NB4 (cell line): ENCODE measurements at places on chromosomes 2 and 18.
A peak's percentile ranks its signal among the peaks of the same experiment; 100 is the strongest.

- peak; percentile 37 for DNase-seq
Measured at GRCh38 chr18:11741505-11742145, 52.6 kb downstream of the GNAL start.

GRCh38 chr2:224984637-224985036 lies 57.6 kb downstream of the DOCK10 start:
- DNase-seq: no peak

DNA sequence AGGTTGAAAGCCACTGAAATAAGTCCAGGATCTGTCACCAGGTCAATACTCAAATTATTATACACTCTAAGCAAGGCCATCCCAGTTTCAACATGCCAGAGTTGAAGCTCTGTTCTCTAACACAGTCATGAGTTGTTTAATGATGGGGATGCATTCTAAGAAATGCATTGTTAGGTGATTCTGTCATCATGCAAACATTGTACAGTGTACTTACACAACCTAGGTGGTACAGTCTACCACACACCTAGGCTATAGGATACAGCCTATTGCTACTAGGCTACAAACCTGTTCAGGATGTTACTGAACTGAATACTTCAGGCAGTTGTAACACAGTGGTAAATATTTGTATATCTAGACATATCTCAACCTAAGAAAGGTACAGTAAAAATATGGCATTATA lies 162.2 kb downstream of the BAZ2B start:
- no peak for DNase-seq

GRCh38 chr2:191043438-191043837 lies 29.5 kb upstream of the STAT1 start:
- DNase-seq: no peak

DNA sequence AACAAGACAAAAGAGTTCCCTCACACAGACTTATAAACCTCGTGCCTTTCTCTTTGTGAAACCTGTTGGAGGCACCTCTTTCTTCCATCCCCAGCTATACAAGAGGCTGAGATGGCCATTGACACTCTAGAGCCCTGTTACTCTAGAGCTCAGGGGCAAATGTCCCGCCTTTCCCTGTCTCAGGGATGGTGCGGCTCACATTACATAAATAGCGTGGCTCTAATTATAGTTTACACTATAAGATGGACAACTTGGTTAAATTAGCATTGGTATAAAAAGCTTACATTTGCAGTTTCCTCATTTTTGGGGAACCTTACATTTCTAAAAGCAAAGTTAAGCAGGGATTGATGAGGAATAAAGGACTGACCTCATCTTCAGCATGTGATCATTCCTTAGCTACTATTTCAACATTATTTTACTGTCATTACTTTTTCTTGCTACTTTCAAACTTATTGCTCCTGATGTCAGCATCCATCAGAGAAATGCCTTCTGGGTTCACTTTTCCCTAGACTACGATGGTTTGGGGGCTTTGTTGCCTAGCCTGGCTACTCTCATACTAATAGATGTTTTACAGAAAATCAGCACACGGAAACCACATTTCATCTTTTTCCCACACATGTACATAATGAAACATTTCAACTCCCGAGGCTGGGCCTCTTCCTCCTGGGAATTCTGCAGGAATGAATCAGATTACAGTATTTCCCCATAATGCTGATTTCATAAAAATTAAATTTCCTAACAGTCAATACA lies 40.4 kb downstream of the FTCDNL1 start:
- DNase-seq: no peak

- no peak for DNase-seq
Measured at GRCh38 chr18:63412953-63413352, 9.3 kb downstream of the VPS4B start.

GRCh38 chr18:23578891-23579653 lies 7.2 kb downstream of the NPC1 start:
- DNase-seq: no peak

DNA sequence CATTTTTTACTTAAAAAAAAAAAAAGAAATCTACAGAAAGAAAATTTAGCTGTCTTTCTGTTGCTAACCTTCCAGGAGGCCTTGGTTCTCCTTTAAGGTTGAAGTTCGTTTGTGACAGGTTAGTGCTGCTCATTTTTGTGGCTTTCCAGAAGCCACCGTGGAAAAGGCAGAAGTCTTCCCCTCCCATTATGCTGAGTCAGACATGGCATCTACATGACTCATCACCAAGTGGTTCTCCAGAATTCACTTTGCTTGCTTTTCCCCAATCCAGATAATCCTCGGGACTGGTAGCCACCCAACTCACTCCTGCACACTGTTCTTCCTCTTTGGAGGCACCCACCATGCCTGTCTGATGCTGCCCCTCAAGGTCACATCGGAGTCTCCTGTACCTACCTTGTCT lies 228.7 kb downstream of the PIK3C3 start:
- DNase-seq: peak; percentile 19

GRCh38 chr2:218400167-218400929 lies 680 bp downstream of the CTDSP1 start:
- DNase-seq: peak; percentile 70

DNA sequence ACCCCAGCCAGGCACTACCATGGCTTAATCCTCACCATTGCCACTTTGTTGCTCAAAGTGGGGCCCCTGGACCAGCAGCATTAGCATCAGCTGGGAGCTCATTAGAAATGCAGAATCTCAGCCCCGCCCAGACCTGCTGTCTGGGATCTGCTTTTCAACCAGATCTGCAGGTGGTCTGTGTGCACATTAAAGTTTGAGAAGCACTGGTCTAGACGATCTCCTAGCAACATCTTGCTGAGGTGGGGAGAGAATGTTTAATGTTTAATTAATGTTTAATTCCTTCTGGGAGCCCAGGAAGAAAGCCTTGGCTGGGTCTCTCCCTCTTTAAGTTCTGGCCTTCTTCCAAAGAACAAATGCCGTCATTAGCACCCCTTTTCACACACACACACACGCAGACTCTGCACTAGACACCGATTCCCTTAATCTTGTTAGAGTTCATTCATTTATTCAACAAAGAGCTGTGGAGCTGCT lies 53.7 kb downstream of the EDAR start:
- no peak for DNase-seq

DNA sequence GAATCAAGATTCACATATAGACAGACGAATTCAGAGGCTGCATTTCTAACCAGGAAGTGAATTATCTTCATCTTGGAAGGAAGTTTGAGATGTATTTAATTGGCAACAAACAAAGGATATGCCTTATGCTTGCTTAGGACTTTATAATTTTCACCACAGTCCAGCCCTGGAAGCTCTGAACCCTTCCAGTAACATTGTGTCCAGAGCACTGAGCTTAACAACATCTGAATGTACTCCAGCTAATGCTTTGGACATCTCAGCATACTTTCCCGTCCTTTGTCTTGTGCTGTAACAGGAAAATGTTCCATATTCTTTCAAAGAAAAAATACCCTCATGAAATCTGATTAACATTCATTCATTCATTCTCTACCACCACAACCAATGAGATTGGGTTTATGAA lies 136.3 kb upstream of the SPATS2L start:
- no peak for DNase-seq

DNA sequence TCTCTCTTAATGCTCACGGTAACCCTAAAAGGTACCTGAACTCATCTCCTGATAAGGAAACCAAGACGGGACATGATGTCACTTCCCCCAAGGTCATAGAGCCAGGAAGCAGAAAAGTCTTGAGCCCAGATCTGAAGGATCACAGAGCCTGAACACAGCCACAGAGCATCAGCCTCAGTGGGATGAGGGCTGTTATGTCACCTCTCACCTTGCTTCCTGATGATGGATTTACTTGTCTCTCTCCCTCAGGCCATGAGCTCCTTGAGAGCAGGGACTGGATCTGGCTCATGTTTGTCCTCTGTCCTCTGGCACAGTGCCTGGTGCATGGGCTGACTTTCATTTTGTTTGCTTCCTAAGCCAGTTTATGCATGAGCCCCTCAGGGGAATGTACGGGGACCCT lies 54.2 kb downstream of the SERTAD2 start:
- DNase-seq: no peak

DNA sequence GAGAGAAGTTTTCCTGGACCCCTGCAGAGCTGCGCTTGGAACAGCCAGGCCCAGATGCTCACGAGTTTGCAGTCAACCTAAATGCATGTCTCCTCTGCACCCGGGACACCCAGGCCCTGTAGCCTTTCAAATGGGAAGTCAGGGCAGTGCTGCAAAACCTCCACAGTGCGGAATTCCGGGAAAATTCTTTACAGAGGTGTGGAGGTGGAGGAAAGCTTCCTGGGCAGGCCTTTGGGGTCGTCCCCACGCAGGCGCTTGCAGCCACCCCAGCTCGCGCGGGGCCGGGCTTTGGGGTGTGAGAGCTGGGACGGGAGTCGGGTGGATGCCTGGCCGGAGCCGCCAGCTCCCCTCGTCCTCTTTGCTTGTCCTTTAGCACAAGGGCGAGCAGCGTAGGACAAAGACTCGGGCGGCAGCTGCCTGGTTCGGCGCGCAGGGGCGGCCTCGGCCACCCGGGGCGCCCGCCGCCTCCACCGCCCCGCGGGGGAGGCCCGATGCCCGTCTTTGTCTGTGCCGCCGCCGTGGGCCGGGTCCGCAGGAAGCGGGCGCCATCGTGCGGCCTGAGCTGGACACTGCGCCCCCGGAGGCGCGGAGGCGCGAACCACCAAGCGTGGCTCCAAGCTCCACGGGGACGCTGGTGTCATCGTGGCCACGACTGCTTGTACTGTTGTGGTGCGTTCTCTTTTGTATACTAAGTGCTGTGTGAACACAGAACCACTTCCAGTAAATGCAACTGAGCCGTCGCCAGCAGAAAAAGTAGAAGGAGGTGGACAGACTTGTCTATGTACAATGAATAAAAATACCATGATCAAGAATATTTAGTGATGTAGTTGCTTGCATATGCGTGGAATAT lies 28.2 kb upstream of the BCL11A start:
- peak; percentile 81 for DNase-seq

- no peak for DNase-seq
Measured at GRCh38 chr18:34990597-34990996, 50.6 kb upstream of the MAPRE2 start.

GRCh38 chr2:181642086-181642485 lies 14.8 kb downstream of the CERKL start:
- no peak for DNase-seq

DNA sequence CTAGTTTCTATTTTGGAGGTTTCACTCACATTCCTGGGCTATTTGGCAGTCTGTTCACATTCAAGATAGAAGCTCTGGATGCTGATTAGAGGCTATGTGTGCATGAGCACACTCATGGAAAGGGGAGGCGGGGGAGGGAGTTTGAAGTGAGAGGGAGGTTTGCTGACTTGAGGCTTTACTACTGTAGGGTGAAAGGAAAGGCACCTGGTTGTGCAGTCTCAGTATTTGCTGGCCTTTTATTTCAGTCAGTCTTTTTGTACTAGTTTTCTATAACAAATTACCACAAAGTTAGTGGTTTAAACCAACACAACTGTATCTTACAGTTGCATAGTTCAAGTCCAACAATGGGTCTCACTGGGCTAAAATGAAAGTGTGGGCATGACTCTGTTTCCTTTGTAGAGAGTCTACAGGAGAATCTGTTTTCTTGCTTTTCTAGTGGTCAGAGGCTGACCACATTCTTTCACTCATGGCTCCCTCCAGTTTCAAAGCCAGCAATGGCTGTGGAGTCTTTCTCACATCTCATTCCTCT lies 47.7 kb upstream of the NR4A2 start:
- DNase-seq: no peak

DNA sequence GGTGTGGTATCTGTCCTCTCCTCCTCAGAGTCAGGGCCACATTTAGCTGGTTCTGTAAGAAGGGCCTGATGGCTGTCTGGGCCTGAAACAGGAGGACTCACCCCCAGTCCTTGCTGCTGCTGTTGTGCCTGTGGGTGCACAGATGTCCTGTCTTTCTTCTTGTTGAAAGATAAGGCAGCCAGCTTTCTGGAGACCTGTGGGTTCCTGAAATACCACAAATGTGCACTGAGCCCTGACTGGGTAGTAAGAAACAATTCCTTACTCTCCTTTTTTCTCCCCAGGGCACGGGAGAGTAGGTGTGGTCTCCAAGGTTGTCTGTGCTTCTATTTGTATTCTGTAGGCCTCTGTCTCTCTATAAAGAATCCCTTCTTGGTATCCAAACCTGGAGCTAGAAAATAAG lies 96.2 kb upstream of the DLX2 start:
- no peak for DNase-seq

- no peak for DNase-seq
Measured at GRCh38 chr2:36441816-36442215, 86.2 kb downstream of the CRIM1 start.

DNA sequence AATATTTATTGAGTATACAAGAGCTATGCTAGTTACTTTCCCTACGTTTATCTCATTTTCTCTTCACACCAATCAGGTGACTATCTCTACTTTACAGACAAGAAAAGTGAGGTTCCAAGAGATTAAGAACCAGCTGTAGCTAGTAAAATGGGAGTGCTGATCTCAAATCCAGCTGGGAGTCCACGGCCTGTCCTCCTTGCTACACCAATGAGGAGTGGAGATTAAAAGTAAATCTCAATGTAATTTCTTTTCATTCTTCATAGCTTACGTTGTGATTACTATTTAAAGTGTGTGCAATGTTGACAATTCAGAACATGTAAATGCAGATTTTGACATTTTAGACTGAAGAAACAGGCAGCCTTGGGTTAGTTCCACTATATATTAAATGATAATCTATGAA lies 53.9 kb upstream of the NRP2 start:
- DNase-seq: no peak
